Left cardiac atrium (tissue), 4 donors: ENCODE measurements at places on chromosomes 12 and 14.
A peak's percentile ranks its signal among the peaks of the same experiment; 100 is the strongest.

DNA sequence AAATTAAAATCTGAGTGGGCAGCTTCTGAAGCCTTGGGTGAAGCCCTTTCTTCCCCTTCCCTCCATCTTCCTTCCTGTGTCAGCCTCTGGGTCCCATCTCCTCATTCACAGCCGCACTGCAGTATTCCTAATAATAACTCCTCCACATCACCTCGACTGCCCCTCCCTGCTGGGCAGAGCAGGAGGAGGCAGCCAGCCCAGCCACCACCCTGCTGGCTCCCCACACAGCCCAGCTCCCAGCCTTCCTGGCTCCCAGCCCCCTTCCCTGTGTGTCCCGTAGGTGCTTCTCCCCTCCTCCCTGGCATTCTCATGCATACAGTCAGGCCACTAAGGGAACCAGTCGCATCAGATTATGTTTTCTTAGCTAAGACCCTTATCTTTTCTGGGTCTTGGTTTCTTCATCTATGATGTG is 3.7 kb downstream of the IFFO1 start:
- DNase-seq, result peak; percentile 75

- DNase-seq, result no peak
These were observed 11.3 kb downstream of the TMEM179 start for GRCh38 chr14:104593241-104593701.

GRCh38 chr14:72423957-72424356 is 469.9 kb downstream of the DPF3 start:
- DNase-seq, result no peak

GRCh38 chr12:100671396-100672074 is 98.1 kb downstream of the GAS2L3 start:
- DNase-seq, result no peak

- no peak for DNase-seq
These were observed 87.4 kb downstream of the SYT1 start for GRCh38 chr12:78951803-78952551.

DNA sequence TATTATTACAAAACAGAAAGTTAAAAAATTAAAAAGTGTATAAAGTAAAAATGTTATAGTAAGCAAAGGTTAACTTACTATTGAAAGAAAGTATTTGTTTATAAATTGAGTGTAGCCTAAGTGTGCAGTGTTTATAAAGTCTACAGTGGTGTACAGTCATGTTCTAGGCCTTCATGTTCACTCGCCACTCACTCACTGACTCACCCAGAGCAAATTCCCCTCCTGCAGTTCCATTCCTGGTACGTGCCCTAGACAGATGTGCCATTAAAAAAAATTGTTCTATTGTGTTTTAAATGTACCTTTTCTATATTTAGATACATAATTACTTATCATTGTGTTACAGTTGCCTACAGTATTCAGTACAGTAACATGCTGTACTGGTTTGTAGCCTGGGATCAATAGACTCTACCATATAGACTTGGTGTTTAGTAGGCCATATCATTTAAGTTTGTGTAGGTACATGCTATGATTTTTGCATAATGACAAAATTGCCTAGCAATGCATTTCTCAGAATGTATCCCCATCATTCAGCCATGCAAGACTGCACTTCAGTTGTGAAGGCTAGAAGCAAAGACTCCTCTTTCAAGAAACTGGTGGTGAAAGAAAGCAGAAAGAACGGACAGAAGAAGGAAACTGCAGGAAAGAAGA is 100.6 kb downstream of the DACT1 start:
- DNase-seq, result no peak

GRCh38 chr14:33406766-33407165 is 468.1 kb downstream of the NPAS3 start:
- DNase-seq, result no peak
